T47D (cell line): ENCODE measurements at places on chromosomes 16 and 17.

- no peak for DNase-seq
Observed at GRCh38 chr17:42118545-42118944, 2.6 kb downstream of the KAT2A start.

DNA sequence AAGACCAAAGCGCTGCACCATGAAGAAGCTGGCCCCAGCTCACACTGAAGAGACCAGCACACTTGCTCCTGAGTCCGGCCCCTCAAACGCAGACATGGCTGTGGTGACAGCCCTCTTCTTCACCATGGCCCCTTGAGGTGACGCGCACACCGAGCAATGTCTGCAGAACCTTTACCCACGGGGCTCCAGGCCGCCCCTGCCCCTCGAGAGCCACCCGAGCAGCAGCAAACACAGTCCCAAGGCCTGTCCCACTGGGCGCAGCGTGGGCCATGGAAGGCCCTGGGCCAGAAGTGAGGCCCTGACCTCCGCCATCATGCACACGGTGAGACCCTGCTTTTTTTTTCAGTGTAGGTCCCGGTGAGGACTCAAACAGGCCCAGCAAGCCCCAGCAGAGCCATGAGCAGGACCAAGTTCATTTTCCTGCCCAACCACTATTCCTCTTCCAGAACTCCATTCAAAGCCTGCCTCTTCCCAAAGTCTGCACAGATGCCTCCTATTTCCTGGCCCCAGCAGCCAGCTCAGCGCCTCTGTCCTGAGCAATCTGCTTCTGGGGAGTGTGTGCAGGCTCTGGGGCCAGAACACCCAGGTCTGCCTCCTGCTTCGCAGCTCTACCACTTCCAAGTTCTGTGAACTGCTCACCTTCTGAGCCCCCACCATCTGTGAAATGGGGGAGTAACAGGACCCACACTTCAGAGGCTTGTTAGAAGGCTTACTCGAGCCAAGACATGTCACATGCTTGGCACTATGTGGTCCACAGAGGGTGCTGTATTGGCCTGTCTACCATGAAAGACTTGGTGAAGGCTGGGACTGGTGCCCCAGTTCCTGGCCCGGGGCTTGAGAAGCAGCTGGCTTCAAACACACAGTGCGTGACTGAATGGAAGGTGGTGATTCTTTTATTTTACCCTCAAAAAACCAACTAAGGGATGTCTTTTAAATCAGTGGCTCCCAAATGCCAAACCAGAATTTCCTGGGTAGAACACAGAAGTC lies 35.7 kb upstream of the GSG1L start:
- DNase-seq, result no peak

DNA sequence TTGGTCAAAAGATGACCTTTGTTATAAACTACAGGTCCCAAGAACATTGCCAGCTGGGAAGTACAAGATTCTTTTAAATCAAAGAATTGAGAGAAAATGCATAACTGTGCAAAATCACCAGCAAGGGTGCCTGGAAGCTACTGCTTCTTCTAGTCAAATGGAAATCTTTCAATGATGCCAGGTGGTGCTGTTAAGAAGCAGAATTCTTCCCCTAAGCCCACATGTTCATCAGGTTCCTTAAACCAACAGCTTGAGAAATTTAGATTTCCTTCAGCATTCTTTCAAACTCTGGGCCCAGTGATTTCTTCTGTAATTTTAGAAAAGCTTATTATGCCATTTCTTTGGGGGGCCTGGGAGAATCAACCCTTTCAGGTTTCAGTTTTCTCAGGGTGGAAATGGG lies 207.8 kb upstream of the WSCD1 start:
- no peak for DNase-seq

DNA sequence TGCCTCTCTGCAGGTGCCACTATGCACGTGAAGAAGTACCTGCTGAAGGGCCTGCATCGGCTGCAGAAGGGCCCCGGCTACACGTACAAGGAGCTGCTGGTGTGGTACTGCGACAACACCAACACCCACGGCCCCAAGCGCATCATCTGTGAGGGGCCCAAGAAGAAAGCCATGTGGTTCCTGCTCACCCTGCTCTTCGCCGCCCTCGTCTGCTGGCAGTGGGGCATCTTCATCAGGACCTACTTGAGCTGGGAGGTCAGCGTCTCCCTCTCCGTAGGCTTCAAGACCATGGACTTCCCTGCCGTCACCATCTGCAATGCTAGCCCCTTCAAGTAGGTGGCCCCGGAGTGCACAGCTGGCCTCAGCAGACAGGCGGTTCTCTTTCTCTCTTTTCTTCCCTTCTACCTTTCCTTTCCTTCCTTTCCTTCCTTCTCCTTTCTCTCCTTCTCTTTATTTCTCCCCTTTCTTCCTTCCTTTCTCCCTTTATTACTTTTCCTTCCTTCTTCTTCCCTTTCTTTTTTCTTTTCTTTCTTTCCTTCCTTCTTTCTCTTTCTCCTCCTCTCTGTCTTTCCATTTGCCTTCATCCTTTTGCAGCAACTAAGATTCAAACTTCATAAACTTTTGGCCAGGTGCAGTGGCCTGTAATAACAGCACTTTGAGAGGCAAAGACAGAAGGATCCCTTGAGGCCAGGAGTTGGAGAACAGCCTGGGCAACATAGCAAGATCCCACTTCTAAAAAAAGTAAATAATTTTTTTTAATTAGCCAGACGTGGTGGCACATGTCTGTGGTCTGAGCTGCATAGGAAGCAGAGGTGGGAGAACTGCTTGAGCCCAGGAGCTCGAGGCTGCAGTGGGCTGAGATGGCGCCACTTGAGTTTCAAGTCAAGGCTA lies 46.7 kb downstream of the SCNN1B start:
- DNase-seq, result no peak

DNA sequence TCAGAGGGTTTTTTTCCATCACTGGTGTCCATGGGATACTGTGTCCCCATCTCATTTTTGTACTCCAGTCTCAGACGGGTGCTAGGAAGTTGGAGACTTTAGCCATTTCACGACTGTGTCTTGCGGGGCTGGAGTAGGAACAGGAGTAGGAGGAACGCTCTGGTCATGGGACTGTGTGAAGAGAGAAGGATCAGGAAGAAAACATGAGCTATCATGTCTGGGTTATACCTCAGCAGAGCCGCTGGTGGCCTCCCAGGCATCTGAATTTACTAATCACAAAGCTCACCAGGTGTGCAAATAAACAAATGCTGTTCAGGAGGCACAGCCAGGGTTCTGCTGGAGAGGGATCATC lies 225.4 kb downstream of the SEC14L1 start:
- no peak for DNase-seq
